ENCODE measurements at places on chromosomes 13 and 19. TPM values are rescaled to one million over a fixed set of nuclear protein-coding genes. Genes with fewer than 3 reads are reported as not detected.

Gene LACC1
- total RNA-seq: 10.4 TPM

Gene RFX1
- total RNA-seq: 3.6 TPM

Gene UFM1
- total RNA-seq: 58.7 TPM

Gene PAK4
- total RNA-seq: 10.2 TPM

Gene RINL
- 12.8 TPM for total RNA-seq

Gene KATNAL1
- 17.0 TPM for total RNA-seq

Gene ZNF468
- 38.2 TPM for total RNA-seq

Gene PCDH17
- total RNA-seq: 1.3 TPM

Gene CNFN
- 4.8 TPM for total RNA-seq

Gene ZNF471
- total RNA-seq: 8.2 TPM
